D341Med (cell line): ENCODE measurements at places on chromosomes 3 and 15.

DNA sequence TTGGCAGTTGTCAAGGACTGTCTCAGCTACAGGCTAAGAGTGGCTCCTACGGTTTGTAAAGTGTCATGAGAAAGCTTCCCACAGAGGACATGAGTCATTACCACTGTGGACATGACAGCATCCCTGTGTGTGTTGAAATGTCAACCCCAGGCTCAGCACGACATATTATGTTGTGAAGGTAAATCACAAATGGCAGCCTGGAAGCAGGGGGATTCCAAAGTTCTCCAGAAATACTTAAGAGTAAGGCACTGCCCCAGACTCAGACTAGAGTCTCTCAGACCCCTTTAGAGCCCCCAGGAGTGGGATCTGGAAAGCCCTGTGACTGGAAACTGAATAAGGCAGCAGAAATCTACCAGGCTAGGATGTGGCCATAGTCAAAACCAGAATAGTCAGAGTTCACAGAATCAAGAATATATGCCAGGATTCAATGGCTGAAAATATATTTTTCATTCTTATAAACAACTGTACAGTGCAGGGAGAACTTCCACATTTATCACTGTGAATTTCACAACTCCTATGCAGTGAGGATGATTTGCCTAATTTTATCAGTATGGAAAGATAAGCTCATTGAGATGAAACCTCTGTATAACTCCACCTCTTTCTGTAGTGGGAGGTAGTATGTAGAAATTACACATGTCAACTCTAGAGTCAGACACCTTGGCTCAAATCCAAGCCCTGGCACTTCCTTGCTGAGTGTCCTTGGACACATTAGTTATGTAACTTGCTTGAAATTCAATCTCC, 237.1 kb upstream of the CFAP20DC start:
- no peak for DNase-seq

DNA sequence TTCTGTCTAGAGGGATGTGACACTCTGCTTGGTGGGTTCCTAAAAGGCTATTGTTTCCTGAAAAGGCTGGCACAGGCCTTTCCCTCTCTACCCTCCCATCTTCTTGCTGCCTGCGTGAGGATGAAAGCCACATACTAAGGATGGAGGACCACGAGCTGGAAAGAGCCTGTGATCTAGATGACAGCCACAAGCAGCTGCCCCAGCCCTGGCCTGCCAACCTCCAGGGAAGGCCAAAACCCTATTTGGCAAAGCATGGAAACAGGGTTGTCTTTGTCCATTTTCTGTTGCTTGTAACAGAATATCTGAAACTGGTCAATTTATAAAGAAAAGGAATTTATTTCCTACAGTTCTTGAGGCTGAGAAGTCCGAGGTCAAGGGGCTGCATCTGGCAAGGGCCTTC, 144.5 kb downstream of the FBLN2 start:
- no peak for DNase-seq

DNA sequence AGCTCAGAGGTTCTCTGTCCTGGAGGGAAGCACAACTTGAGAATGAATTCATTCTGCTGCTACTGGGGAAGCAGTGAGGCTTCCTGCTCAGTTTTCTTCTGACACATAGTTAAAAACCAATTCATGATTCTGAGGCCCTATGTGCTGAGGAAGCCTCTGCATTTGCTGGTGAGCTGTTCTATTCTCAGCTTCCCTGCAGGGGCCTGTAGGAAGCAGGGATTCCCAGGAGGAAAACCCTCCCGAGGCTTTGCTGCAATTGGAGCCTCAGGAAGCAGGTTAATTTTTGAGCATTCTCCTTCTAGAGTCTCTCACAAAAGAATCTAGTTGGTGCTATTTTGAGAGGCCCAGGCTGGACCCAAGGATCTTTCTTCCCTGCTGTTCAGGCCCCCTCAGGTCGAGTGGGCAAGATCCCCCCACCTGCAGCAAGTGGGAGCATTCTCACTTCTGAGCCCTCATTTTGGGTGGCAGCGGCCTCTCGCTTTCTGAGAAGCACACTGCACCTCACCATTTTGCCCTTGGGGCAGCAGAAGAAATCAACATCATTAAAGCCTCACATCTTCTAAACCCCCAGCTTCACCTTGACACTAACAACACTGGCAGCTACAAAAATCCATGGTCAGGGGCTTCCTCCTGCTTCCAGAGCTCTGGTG, 197.5 kb upstream of the TSC22D2 start:
- no peak for DNase-seq

DNA sequence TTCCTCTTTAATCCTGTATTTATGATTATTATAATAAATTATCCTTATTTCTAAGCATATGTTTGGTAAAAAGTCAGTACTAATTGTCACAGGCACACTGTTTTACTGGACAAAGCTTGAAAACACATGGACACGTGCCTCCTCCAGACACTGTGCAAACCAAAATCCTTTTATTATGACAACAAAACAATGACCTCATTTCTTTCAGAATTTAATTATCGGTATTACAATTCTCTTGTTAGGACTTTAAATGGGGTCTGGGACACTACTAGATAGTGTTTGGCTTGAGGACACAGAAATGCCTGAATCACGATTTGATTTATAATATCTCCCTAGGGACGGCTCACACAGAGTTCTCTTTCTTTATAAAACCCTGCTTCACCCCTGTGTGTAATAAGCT, 107.3 kb upstream of the IGSF10 start:
- no peak for DNase-seq

GRCh38 chr15:91807122-91807521, 46.4 kb upstream of the SLCO3A1 start:
- no peak for DNase-seq

DNA sequence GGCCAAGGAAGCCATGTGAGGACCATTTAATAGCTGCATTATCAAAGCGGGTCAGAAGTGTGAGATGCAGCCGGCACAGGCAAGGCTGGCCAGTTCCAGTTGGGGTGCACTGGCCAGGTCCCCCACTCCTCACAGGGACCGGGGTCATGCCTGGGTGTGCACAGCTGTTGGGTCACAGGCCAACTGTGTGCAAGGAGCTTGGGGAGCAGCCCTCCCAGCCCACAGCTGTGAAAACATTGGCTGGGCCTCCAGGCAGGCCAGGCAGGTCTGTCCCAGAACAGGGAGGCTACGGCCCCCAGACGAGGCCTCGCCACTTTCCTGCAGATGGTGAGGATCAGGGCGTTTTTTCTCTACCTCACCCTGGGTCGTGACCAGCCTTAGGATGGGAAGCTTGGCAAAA, 521.0 kb downstream of the NTRK3 start:
- no peak for DNase-seq
